Activated T-helper 17 cell treated with anti-CD3 and anti-CD28 coated beads, Interleukin-2, amount 50 U/mL, for 72 hours (primary cell): ENCODE measurements at places on chromosomes 13 and 19. TPM values are rescaled to one million over a fixed set of nuclear protein-coding genes. Genes with fewer than 3 reads are reported as not detected.

The SCGB2B2 gene
- 0.35 TPM for total RNA-seq

The ZIM2 gene
- total RNA-seq: not detected

DNA sequence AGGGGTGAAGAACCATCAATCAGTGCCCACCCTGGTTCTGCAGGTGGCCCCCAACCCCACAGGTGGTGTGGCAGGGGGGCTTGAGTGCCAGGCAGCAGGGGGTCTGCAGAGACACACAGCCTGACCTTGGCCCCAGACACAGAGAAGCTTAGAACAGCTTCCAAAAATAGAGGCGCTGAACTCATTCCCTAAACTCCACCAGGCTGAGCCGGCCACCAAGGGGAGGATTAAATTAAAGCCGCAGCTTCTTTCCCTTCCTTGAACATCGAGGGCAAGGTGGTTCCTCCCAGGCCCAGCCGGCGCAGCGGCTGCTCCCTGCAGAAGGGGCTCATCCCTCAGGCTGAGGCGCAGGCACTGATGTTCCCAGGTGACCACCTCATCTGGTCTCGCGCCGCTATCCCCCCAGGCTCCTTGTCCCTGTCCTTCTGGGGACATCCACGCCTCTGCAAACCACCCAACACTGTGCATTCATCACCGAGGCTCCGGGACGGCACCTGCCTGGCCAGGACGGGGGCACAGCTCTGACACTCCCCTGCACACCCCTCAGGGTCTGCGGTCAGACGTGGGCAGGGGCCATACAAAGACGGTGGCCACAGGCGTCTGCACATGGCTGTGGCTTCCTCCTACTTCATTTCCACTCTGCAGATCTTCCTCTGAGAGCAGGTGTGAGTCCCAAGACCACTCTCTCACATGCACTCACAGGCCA lies 30.9 kb downstream of the LAMP1 start:
- ATAC-seq: no peak

- no peak for ATAC-seq
These were observed 64.9 kb downstream of the HSPH1 start for GRCh38 chr13:31096654-31097302.

DNA sequence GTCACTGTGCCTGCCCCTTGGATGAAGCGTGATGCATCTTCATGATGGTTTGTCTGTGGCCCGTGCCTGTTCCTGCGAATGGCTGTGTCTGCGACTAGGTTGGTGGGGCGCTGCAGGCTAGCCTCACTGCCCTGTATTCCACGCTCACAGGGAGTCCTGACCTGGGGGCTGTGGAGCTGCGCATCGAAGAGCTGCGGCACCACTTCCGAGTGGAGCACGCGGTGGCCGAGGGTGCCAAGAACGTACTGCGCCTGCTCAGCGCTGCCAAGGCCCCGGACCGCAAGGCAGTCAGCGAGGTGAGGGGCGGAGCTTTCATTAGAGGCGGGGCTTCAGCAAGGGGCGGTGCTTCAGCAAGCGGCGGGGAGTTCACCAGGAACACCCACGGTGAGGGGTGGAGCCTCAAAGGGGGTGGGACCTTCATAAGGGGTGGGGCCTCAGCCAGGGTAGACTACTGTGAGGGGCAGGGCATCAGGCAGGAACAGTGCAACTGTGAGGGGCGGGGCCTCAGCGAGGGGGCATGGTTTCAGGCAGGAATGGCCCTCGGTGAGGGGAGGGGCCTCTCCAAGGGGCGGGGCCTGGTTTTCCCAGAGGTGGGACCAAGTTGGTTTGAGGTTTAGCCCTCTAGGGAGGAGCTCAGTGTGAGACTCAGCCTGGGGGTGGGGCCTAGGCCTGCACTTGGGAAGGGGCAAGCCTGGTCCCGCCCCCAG lies 17.2 kb downstream of the PKN1 start:
- ATAC-seq: peak; percentile 87

The PROZ gene
- 0.39 TPM for total RNA-seq

DNA sequence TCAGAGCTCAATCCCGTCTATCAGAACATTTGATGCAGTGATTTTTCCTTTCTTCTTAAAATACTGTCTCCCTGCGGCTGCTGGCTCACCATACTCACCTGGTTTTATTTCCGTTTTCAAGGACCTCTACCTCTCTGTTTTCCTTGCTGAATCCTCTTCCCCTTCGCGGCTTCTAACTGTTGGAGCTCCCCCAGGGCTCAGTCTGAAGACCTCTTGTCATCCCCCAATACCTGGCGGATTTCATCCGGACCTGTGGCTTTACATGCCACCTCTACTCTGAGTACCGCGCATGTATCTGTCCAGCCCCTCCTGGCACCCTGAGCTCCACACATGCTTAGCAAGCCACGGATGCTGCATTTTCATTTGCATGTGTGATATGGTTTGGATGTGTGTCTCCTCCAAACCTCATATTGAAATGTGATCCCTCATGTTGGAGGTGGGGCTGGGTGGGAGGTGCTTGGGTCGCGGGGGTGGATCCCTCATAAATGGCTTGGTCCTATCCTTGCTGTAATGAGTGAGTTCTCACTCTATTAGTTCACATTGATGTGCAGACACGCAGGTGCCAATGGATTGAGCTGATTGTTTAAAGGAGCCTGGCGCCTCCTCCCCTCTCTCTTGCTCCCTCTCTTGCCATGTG lies 106.2 kb upstream of the LSM14A start:
- no peak for ATAC-seq

The ZBTB32 gene
- total RNA-seq: 138 TPM

- ATAC-seq: no peak
These were observed 868.0 kb downstream of the SLITRK6 start for GRCh38 chr13:84931264-84931663.

The GARIN5A gene
- 1.2 TPM for total RNA-seq

- no peak for ATAC-seq
These were observed 12.3 kb upstream of the HSPH1 start for GRCh38 chr13:31174018-31174417.

DNA sequence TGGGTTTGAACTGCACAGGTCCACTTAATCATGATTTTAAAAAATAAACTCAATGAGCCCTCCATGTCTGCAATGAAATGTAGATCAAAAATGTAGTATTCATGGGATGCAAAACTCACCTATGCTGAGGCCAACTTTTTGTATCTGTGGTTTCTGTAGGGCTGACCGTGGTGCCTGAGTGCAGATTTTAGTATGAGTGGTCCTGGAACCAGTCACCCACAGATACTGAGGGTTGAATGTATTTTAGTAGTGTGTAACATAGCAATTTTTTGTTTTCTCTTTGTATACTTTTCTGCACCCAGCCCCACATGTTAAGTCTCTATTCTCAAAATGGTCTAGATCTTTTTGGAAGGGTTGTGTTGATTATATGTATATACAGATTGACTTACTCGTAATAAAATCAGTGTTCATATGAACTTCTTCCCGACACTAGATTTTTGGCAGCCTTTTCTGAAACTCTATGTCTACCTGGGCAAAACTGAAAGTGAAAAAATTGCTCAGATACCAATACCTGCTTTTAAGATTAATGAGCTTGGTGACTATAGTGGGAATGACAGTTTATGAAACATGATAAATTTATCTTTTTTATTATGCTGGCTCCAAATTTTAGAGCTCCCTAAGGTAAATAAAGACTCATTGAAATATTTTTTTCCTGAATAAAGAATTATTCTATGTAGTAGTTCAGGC lies 51.6 kb downstream of the DNAJC15 start:
- peak; percentile 90 for ATAC-seq

The CALR3 gene
- total RNA-seq: not detected
